LNCaP clone FGC (cell line): ENCODE measurements at places on chromosomes 16 and 17.
A peak's percentile ranks its signal among the peaks of the same experiment; 100 is the strongest.

DNA sequence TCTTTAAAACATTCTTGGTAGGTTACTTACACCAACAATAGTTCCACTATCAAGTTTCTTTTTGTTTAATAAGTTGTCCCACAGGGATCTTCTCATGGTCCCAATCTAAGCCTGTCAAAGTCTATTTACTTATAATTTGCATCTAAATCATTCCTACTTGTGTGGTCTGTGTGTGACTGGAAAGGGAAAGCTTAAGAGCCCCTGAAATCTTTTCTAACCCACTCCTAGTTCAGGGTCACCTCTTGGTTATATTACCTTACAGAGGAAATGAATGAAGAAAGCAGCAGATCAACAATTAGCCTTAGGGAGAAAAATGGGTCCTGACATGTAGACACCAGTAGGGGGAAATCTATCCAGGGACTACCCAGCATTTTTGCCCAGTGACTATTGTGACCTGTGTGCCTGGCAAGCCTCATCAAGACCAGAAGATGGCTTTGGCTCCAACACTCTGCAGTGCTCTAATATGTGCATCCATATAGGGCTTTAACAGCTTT, 110.4 kb upstream of the HAS3 start:
- peak; percentile 8 for DNase-seq

- DNase-seq, result no peak
These were observed 89.5 kb downstream of the MARF1 start for GRCh38 chr16:15553313-15554088.

GRCh38 chr16:85718682-85719081, 29.9 kb upstream of the GINS2 start:
- no peak for DNase-seq

DNA sequence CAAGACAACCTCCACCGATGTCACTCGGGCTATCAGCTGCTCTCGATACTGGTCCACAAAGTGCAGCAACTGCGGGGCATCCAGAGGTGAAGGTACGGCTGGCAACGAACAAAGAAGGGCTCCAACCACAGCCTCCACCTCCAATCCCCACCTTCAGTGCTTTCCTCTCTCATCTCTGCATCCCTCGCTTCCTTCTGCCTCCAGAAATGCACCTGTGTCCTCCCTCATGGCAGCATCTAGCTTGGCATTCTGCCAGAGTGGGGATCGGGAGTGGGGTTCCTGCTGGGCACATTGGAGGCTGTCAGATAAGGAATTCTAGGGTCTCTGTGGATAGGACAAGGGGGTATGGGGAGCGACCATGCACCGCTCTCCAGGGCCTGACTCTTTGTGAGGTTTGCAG, 28.6 kb downstream of the MIS12 start:
- DNase-seq, result no peak

DNA sequence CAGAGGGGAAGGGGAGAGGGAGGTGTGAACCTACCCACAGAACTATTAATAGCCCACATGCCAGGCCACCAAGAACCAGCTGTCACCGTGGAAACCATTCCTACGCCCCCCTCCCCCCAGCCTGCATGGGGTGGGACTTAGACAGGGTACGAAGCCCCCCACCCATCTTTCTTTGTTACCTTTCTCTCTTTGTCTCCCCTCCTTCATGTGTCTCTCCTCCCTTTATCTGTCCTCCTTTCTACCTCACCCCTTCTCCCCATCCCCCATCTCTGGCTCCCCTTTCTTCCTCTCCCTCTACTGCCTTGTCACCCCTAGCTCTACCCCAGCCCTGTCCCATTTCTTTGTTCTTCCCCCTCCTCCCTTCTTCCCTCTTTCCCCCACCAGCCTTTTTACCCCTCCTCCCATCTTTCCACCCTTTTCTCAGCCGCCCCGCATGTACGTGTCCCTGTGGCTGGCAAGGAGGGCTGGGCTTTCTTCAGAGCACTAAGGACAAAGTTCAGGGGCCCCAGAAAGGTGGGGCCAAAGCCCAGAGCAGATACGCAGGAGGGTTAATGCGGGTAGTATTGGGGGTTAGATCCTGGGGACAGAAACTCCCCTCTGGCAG, 8.0 kb downstream of the THRA start:
- DNase-seq, result no peak

DNA sequence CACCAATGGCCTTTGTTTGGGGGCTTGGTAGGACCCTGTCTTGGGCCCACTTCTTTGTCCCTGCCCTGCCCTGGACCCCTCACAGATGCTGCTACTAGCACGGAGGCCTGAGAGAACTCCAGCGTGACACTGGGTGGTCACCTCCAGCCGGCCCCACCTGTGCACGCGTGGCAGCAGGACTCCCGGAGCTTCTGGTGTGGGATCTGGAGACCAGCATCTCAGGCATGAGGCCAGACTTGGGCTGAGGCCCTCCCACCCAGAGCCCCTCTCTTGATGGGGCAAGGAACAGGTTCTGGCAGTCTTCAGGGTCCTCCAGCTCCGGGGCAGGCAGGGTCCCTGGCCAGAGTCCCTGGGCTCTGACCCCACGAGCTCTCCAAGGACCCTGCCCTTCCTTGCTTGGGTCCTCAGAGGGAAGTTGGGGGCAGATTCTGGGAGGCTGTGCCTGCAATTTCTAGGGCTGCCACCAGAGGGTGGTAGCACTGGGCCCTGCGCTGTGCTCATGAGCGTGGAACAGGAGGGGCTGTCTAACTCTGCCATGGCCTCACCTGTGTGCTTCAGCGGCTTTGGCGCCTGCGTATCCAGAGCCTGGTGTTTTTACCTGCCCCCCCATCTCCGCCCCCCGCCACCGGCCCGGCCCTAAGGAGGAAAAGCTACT, 3.1 kb upstream of the BAIAP3 start:
- no peak for DNase-seq

DNA sequence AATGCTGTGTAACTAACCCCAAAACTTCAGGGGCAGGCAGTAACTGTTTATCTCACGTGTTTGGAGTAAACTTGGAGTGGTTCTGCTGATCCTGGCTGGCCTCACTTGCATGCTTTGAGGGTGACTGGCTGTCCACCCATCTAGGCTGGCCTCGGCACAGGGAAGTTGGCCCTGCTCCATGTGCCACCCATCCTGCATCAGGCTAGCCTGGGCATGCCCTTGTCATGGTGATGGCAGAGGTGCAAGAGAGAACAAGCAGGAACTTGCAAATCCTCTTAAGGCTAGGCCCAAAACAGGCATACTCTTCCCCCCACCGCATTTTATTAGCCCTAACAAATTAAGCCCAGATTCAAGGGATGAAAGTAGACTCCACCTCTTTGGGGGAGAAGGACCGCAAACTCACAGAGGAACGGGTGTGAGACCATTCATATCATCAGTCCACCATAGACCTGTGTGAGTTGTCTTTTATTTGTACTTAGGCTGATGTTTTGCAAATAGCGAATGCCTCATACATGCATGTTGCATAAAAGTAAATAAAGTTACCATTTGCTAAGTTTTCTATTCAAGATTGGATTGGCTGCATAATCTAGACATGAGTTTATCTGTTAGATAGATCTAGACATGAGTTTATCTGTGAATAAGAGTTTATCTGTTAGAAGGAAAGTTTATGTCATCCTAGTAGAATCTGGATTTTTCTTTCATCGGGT, 221.0 kb downstream of the CCDC182 start:
- DNase-seq, result peak; percentile 44

DNA sequence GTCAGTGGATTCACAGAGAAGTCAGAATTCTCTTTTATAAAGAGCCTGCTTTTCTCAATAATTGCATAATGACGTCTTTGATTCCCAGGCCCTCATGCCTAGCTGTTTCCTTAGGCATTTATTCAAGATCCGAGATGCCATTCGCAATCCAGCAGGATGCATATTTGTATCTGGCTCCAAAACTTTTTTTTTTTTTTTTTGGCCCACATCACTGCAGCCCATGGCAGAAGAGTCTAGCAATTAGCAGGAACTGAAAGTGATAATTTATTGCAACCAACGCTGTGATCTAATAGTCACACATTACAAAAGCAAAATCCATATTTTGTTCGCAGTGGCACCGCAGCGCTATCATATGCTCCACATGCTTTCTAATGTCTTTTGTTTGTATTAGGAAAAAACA, 503.4 kb downstream of the MAF start:
- DNase-seq, result no peak

DNA sequence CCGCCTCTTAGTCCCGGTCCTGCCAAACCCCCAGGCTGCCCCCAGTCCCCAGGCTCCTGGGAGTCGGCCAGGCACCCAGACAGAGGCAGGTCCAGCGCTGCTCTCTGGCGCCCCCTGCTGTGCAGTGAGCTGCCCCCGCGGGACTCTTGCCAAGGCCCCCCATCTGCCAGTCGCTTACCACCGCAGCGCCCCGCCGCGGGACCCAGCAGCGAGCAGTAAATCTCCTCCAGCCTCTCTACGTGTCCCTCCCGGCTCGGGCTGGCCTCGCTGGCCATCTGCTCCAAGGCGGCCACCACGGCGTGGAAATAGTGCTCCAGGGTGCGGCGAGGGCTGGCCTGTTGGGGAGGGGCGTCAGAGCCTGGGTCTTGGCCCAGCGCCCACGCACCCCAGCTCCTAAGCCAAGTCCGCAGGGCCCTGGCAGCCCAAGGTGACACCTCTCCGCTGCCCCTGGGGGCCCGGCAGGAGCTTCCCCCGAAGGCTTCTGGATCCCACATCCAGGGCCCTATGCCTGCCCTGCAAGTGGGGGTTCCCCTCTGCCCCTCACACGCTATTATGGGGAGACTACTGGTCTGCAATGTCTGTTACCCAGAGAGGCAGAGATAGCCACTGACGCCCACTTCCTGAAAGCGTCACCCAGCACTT, 33.7 kb upstream of the MFSD6L start:
- DNase-seq, result no peak

DNA sequence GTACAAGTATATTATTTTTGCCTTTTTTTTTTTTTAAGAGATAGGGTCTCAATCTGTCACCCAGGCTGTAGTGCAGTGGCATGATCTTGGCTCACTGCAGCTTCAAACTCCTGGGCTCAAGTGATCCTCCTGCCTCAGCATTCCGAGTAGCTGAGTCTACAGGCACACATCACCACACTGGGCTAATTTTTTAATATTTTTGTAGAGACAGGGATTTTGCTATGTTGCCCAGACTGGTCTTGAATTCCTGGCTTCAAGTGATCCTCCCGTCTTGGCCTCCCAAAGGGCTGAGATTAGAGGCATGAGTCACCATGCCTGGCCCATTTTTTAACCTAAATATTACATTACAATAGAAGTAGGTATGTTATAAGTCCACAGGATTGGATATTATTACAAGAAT, 3.2 kb downstream of the TERB1 start:
- DNase-seq, result no peak

GRCh38 chr16:3824121-3824795, 56.3 kb downstream of the CREBBP start:
- DNase-seq, result no peak

DNA sequence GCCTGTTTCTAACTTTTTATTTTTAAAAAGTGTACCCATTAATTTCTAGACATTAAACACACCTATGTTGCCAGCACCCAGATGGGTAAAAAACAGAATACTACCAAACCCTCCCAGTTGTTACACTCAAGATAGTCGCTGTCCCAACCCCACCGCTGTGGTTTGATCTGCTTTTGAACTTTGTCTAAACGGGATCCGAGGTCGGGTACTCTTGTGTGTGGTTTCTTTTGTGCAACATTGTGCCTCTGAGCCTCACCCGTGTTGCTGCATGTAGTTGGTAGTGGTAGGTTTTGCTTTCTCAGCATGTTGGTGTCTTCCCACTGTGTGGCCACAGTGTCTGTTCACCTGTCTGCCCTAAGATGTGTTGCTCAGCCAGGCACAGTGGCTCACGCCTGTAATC, 4.3 kb downstream of the KLHL36 start:
- no peak for DNase-seq

DNA sequence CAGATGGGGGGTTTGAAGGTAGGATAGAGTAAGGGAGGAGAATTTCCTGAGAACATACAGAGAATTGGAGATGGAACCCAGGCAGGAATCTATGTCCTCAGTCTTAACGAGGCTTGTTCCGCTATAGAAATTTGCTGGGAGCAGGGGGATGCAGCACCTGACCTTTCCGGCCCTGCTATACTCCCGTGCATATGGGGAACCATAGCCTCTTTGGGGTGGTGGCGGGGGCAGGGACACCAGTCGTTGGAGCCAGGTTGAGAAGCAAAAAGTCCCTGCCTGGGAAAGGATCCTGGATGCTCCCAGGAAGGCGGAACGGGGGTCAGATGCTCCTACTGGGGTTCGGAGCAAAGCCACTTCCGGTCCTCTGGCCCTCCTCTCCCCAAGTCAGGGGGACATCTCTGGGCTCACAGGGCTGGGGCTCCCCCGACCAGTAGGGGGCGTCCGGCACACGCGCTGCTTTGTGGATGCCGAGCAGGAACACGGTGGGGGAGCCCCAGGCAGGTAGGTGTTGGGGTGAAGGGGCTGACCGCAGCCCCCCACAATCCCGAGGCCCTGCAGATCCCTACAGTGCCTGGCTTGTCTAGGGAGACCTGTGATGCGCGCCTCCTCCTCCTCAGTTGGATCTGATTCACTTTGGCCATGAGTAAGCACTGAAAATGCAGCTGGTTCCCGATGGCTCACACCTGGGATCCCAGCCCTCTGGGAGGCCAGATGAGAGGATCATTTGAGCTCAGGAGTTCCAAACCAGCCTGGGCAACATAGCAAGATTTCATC, 15.5 kb upstream of the TFAP4 start:
- DNase-seq, result no peak

DNA sequence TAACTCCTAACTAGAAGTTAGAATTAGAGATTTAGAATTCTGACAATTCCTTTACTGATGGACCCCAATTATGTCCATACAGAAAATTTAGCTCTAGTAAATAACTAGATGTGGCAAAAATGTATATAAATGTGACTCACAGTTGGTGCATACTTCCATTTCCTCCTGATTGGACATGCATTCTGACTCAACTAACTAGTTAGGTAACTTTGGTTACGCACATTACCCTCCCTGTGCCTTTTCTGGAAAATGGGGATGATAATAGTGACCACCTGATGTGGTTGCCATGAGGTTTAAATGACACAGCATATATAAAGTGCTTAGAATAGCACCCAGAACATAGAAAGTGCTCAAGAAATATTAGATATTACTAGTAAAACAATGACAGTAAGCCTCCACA, 550.0 kb upstream of the SALL1 start:
- DNase-seq, result no peak

DNA sequence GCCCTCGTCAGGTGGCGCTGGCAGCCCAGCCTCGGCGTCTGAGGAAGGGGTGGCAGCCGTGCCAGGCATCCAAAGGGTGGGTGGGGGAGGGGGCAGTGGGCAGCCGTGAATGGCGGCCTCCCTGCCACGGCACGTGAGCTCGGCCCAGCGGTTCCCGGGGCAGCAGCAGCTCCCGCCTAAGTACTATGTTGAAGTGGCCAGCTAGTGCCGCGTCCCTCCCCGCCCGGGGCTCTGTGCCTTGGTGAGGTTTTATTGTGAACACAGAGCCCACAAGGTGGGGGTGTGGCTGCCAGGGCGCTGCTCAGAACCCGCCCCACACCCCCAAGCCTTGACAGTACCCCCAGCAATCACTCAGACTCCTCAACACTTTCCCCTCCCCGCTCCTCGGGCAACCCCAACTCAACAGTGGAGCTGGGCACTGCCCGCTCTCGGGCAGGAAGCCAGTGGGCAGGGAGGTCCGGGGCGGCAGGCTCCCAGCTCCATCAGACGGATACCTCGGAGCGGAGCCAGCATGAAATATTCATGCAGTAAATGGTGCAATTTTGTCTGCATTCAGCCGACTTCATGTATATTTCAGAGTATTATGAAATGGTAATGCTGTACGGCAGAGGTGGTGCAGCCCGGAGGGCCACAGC, 80.4 kb downstream of the ENGASE start:
- no peak for DNase-seq
